ENCODE measurements at places on chromosomes 6 and 20.

DNA sequence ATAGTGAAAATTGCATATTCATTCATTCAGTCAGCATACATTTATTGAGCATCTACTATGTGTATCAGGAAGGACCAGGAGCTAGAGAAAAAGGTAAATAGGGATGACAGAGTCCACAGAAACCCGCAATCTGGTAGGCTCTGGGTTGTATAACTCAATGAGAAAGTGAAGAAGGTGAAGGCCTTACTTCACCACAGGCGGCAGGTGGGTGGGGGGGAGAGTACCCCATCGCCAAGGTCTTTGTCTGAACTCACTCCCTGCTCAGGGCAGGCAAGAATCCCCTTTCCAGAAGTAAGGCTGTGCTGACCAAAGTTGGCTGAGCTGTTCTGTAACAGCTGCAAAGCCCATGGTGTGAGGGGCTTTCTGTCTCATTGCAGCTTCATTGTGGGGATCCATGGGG is 81.3 kb downstream of the CDH26 start:
- no peak for DNase-seq

DNA sequence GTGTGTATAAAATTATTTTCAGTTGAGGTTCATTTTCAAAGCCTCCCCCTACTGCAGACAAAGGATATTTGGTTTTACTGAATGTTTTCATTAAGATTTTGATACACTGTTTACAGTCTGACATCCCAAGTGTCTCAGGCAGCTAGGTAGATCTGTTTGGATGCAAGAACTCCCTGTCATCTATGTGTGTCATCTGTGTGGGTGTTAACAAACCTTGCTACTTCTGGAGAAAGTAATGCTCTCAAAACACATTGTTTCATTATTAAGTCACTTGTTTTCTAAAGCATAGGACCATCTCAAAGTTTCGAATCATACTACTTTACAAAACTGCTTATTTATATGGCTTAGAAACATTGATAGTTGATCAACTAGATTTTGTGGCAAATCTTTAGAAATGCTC is 114.5 kb upstream of the TMEM170B start:
- no peak for DNase-seq

- DNase-seq: no peak
These were observed 1.4 kb upstream of the STX11 start for GRCh38 chr6:144148886-144149285.

DNA sequence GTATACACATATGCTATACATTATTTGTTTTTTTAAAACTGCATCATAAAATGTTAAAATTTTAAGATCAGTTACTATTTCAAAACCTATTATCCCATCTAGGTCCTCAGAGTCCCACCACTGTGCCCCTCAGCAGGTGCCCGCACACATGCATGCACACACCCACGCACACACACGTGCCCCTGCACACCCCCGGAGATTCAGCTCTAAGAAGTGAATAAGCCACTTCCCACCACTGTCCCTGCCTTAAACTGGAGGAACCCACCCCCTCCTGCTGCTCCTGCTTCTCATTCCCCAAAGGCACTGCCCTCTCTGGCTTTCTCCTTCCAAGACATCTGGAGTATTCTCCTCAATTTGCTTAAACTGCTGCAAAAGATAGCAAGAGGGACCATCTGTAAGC is 5.4 kb upstream of the FAM210B start:
- DNase-seq: no peak

DNA sequence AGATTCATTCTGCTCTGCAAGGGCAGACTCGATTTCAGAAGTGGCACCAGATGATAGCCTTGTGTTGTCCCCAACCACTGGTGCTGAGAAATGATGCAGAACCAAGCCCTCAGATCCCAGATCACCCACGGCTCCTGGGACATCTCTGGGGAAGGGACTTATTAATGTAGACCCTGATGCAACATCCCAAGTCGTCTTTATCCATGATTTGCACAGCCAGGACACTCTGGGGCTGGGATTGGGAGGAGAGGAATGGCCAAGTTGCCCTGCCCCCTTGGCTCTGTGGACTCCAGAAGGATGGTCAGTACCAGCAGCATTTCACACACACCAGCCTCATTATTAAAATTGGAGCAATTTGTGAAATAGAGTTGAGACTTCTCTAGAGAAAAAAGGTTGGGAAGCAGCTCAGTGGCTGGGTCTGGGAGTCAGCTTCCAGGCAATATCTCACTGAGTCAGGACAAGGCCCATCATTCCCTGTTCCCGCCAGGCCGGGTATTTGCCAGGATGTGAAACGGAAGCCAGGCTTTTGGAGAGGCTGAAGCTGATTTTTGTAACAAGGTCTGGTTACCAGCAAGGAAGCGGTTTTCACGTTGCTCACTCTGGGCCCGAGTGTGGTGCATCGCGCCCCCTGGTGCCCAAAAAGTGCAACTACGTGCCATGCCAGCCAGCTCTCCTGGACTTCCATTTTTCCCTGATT is 67.4 kb downstream of the ZBTB2 start:
- peak; percentile 92 for DNase-seq

GRCh38 chr20:9994676-9995075 is 40.1 kb upstream of the ANKEF1 start:
- no peak for DNase-seq

GRCh38 chr6:5898102-5898501 is 108.6 kb downstream of the NRN1 start:
- no peak for DNase-seq

GRCh38 chr20:49286689-49287551 is 9.1 kb upstream of the ZNFX1 start:
- no peak for DNase-seq

DNA sequence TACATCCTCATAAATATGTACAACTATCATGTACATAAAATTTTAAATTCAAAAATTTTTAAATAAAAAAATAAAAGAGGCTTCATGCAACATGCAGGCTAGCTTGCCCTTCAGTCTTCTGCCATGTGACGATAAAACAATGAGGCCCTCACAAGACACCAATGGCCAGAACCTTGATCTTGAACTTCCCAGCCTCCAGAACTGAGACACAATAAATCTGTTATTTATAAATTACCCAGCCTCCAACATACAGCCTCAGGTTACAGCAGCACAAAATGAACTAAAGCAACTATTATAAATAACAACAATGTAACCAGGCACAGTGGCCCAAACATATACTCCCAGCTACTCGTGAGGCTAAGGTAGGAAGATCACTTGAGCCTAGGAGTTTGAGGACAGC is 42.8 kb downstream of the SERAC1 start:
- no peak for DNase-seq

All from fibroblast of pulmonary artery (primary cell).